ENCODE measurements at places on chromosomes 13 and 19. TPM values are rescaled to one million over a fixed set of nuclear protein-coding genes. Genes with fewer than 3 reads are reported as not detected.

DNA sequence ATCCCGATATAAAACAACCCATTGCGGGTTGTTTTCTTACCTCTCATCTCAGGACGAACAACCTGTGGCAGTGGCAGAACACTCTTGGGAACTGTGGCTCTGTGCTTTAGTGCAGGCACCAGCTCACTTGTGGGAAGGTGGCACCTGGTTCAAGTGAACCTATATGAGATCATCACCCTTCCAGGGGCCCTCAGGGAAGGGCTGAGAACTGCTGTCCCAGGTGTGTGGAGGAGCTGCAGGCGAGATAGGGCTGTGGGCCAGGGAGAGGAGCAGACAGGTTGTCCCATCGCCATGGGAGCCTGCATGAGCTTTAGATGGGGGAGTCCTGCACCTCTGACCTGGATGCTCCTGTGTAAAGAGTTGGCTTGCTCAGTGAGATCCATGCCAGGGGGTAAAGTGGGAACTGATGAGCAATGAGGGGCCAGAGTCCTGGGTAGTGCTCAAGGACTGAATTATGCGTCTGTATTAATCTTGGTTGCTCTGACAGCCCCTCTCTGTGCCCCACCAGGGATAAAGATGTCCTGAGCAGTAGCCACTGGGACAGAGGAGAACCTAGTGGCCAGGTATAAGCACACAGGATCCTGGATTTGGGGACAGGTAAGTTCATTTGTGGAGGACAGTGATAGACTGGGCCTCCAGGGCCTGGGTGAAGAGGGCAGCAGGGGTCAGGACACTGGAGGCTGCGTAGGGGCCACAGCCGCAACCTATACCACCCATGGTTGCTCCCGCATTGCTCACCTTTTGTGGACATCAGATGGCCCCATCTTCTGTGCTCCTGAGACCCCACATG is 8.7 kb downstream of the CEACAM4 start:
- H3K4me3 ChIP-seq: no peak overlapping the region
- H3K4me1 ChIP-seq: no peaks in the 10 kb centered on the region
- no peak overlapping the region for H3K27ac ChIP-seq
- no peaks in the 10 kb centered on the region for H3K27me3 ChIP-seq
- no peaks in the 10 kb centered on the region for H3K36me3 ChIP-seq
- DNase-seq: no peak

DNA sequence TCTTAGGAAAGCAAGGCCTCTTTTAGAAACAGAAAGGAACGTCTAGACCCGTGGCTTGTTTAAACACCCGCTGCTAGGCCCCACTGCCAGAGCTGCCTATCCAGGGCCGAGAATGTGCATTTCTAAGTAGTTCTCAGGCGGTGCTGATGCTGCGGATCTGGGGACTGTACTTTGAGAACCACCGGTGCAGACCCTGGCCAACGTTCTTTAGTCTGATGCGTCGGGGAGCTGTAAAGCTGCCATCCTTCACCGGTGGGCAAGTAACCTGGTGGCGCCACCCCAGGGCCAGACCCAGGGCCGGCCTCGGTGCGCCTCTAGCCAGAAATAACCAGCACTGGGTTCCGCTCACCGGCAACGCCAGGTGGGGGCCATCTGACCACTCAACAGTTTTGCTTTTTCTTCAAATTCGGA is 47.1 kb downstream of the TGDS start:
- no peaks in the 10 kb centered on the region for H3K27me3 ChIP-seq
- peaks cover 12% of the 10 kb centered on the region for H3K4me1 ChIP-seq
- no peak for DNase-seq
- peak overlapping the region; percentile 98 for H3K27ac ChIP-seq

MISP3 gene
- 1.6 TPM for polyA plus RNA-seq

GRCh38 chr13:35630551-35631275 is 154.2 kb upstream of the MAB21L1 start:
- peak; percentile 36 for DNase-seq
- H3K4me3 ChIP-seq: no peak overlapping the region
- peak overlapping the region; percentile 40 for H3K27ac ChIP-seq
- peaks cover 9% of the 10 kb centered on the region for H3K36me3 ChIP-seq
- no peaks in the 10 kb centered on the region for H3K27me3 ChIP-seq

- no peaks in the 10 kb centered on the region for H3K27me3 ChIP-seq
- no peaks in the 10 kb centered on the region for H3K4me1 ChIP-seq
- no peak for DNase-seq
Measured at GRCh38 chr13:63501702-63502101, 2086.1 kb upstream of the PCDH20 start.

GRCh38 chr19:18475004-18475453 is 37.1 kb upstream of the ISYNA1 start:
- no peaks in the 10 kb centered on the region for H3K27me3 ChIP-seq
- DNase-seq: no peak
- no peak overlapping the region for H3K4me3 ChIP-seq
- H3K36me3 ChIP-seq: no peaks in the 10 kb centered on the region
- H3K4me1 ChIP-seq: peaks cover 16% of the 10 kb centered on the region

GRCh38 chr19:2579678-2580280 is 103.9 kb downstream of the GADD45B start:
- H3K4me1 ChIP-seq: peaks cover 7% of the 10 kb centered on the region
- no peaks in the 10 kb centered on the region for H3K27me3 ChIP-seq
- H3K4me3 ChIP-seq: peak overlapping the region; percentile 46
- H3K36me3 ChIP-seq: no peaks in the 10 kb centered on the region

- no peaks in the 10 kb centered on the region for H3K27me3 ChIP-seq
- no peak overlapping the region for H3K4me3 ChIP-seq
- no peaks in the 10 kb centered on the region for H3K4me1 ChIP-seq
Measured at GRCh38 chr13:66853564-66853963, 376.6 kb downstream of the PCDH9 start.

PLPP2 gene
- polyA plus RNA-seq: 27.3 TPM

GRCh38 chr19:38304352-38304865 is 358 bp downstream of the C19orf33 start:
- no peaks in the 10 kb centered on the region for H3K4me1 ChIP-seq
- H3K27ac ChIP-seq: no peak overlapping the region
- no peak overlapping the region for H3K4me3 ChIP-seq
- DNase-seq: no peak
- H3K36me3 ChIP-seq: no peaks in the 10 kb centered on the region

- no peak for DNase-seq
- H3K36me3 ChIP-seq: no peaks in the 10 kb centered on the region
- H3K4me3 ChIP-seq: no peak overlapping the region
- no peak overlapping the region for H3K27ac ChIP-seq
Measured at GRCh38 chr13:46077265-46077664, 24.7 kb upstream of the ZC3H13 start.

DNA sequence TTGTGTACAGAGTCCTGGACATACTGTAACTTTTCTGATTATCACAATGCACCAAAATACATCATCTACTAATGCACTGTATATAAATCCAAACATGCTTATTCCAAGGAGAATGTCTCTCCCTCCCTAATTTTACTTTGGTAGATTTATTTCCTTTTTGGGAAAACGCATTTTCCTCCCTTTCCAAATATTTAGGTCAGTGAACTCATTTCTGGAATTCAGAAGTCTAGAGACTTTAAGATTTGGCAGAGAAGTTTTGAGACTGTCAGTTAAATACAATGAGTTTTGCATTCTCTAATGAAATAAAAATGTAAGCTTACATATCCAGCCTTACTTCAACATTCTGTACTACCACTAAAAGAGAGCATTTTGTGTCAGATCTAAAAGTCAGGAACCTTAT is 165.8 kb upstream of the EDNRB start:
- H3K4me1 ChIP-seq: no peaks in the 10 kb centered on the region
- no peak overlapping the region for H3K27ac ChIP-seq
- DNase-seq: no peak
- no peaks in the 10 kb centered on the region for H3K36me3 ChIP-seq

DNA sequence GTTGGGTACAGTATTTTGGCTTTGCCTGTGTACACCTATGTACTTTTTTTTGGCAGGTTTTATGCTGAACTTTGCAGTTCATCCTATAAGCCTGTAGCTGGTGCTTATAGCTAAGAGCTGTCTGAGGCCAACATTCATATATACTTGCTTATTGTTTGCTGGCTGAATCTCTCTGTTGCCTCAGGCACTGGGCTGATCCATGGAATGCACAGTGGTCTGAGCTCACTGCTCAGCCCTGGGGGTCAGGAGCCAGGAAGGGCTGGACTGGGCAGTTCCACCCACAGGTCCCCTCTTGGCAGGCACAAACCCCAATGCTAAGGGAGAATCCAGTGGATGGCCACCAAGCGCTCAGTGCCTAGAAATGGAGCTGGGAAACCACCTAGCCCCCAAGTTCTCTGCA is 308.7 kb downstream of the MYO16 start:
- no peak overlapping the region for H3K4me3 ChIP-seq
- H3K36me3 ChIP-seq: no peaks in the 10 kb centered on the region
- H3K27me3 ChIP-seq: no peaks in the 10 kb centered on the region
- no peak for DNase-seq
- no peaks in the 10 kb centered on the region for H3K4me1 ChIP-seq
- H3K27ac ChIP-seq: no peak overlapping the region

- H3K27me3 ChIP-seq: no peaks in the 10 kb centered on the region
- no peak for DNase-seq
- H3K27ac ChIP-seq: no peak overlapping the region
- H3K36me3 ChIP-seq: no peaks in the 10 kb centered on the region
- no peaks in the 10 kb centered on the region for H3K4me1 ChIP-seq
Measured at GRCh38 chr19:13209484-13210338, 59.5 kb downstream of the IER2 start.

GRCh38 chr13:40388617-40389016 is 277.8 kb downstream of the FOXO1 start:
- H3K27ac ChIP-seq: no peak overlapping the region
- H3K27me3 ChIP-seq: no peaks in the 10 kb centered on the region
- DNase-seq: no peak
- H3K36me3 ChIP-seq: no peaks in the 10 kb centered on the region

DNA sequence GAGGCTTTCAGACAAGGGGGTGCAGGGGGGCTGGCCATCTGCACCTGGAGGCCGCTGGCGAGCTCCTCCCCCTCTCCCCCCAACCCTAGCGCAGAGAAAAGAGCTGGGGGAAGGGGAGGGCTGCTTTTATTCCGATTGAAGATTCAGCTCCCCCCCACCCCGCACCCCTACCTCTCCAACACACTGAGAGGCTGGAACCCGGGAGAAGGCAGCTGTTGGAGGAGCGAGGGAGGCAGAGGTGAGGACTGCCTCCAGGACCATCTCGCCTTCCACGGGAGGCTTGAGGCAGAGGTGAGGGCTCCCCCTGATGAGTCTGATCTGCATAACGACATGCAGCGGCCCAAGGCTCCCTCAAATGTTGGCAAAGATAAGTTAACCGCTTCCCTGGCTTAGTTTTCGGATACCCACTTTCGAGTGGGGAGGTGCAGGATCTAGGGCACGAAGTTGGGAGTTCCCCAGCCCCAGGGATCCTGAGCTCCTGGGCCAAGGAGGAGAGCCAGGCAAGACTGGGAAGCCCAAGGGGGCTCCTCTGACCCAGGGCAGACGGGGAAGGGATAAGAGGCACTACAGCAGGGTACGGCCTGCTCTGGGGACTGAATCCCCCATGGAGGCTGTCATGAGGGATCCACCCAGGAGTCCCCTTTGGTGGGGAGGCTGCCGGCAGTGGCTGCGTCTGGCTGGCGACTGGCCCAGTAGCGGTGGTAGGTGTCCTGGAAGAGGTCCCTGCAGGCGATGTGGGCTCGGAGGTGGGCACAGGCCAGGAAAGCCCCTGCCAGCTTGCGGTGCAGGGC is 1.2 kb upstream of the NUMBL start:
- no peaks in the 10 kb centered on the region for H3K36me3 ChIP-seq
- no peak overlapping the region for H3K4me3 ChIP-seq
- peaks cover 28% of the 10 kb centered on the region for H3K4me1 ChIP-seq
- no peaks in the 10 kb centered on the region for H3K27me3 ChIP-seq
- DNase-seq: peak; percentile 46

DNA sequence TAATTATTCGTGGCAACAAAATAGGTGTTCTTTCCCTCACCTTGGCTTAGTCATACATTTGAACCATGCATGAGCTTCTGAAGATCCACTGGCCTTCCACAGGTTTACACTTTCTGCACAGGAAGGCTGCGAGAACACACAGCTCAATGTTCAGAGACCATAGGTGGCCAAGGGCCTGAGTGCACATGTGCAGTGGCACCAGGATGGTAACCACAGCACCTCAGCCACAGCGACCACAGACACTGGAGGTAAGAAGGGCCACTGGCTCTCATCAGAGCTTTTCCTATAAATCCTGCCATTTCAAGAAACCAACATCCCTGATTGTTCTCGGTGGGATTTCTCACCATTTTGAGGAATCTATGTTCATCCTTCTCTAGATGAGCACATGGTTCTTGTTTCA is 1.6 kb downstream of the DCLK1 start:
- H3K4me3 ChIP-seq: no peak overlapping the region
- no peak overlapping the region for H3K27ac ChIP-seq
- H3K4me1 ChIP-seq: peaks cover 11% of the 10 kb centered on the region
- DNase-seq: no peak
- H3K36me3 ChIP-seq: no peaks in the 10 kb centered on the region

PRR19 gene
- 1.3 TPM for polyA plus RNA-seq

DNAAF3 gene
- polyA plus RNA-seq: 2.4 TPM

GRCh38 chr13:42766016-42766415 is 15.4 kb upstream of the FAM216B start:
- H3K27me3 ChIP-seq: no peaks in the 10 kb centered on the region
- no peak overlapping the region for H3K4me3 ChIP-seq
- H3K27ac ChIP-seq: no peak overlapping the region
- no peaks in the 10 kb centered on the region for H3K36me3 ChIP-seq
- no peaks in the 10 kb centered on the region for H3K4me1 ChIP-seq

GRCh38 chr19:56189785-56190184 is 7.8 kb downstream of the ZSCAN5B start:
- H3K36me3 ChIP-seq: no peaks in the 10 kb centered on the region
- DNase-seq: no peak
- no peak overlapping the region for H3K4me3 ChIP-seq
- no peak overlapping the region for H3K27ac ChIP-seq
- peaks cover 41% of the 10 kb centered on the region for H3K27me3 ChIP-seq
- H3K4me1 ChIP-seq: no peaks in the 10 kb centered on the region

SIGLEC8 gene
- not detected for polyA plus RNA-seq

DNA sequence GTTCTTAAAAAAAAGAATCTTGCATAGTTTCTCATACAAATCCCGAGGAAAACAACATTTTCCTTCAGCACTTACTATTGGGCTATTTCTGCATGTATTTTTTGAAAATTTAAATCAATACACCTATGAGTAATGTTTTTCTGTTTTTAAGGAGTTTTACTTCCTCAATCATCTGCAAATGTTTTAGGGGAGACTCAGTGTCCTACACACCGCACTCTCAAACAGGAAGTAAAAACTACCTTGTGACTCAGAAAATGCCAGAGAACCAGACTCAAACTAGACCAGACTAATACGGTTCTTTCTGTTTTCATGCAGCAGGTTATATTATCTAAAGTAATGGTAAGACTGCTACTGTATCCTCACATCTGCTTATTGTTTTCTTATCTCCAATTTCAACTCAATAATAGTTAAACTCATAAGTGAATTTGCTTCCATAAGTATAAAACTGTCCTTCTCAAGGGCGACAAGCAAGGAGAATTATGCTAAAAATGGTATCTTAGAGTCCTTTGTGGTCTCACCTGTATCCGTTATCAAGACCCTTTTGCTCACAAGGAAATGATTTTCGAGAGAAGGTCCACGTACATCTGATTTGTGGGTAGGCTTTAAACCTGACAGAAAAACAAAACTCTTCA is 52.5 kb downstream of the FLT3 start:
- no peaks in the 10 kb centered on the region for H3K4me1 ChIP-seq
- no peak for DNase-seq
- no peak overlapping the region for H3K27ac ChIP-seq
- no peaks in the 10 kb centered on the region for H3K36me3 ChIP-seq
- peaks cover 33% of the 10 kb centered on the region for H3K27me3 ChIP-seq
- no peak overlapping the region for H3K4me3 ChIP-seq

CACNG8 gene
- 1.3 TPM for polyA plus RNA-seq

Measured in SK-N-SH (cell line).